ENCODE measurements at places on chromosomes 5 and 9.
A peak's percentile ranks its signal among the peaks of the same experiment; 100 is the strongest.

DNA sequence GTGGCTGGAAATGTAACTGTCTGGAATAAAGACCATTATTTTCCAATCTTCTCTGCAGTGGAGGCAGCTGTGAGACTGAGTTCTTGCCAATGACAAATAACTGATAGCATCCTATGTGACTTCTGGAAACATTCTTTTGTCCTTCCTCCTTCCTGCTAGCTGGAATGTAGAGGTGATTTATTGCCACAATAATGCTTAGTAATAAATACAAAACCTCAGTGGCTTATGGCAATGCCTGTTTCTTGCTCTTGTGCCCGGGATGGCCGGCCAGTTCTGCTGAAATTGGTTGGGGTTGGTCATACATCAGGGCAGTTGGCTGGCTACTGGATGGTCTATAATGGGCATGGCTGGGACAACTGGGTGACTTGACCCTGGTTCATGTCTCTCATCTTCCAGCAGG lies 12.2 kb upstream of the TEX48 start:
- peak; percentile 82 for DNase-seq

GRCh38 chr9:2567922-2568321 lies 53.7 kb upstream of the VLDLR start:
- DNase-seq = no peak

DNA sequence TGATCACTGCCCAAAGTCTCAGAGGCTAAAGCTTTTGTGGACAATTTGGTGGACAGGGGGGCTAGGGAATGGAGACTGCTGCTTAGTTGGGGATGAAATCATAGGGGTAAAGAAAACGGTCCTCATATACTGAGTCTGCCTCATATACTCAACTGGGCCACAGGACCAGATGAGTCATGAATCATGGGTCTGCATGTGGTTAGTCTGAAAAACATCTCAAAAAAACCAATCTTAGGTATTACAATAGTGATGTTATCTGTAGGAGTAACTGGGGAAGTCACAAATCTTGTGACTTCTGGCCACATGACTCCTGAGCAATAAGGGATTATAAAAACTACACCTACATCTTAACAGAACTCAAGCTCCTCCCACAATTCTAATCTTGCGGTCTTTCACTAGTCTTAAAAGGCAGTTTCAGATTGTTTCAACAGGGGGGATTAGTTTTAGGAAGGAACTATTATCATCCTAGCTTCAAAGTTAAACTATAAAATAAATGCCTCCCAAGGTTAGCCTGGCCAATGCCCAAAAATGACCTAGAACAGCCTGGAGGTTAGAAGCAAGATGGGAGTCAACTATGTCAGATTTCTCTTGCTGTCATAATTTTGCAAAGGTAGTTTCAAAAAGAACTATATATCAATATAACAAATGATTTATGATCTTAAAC lies 17.5 kb downstream of the TMEM161B start:
- DNase-seq = no peak

DNA sequence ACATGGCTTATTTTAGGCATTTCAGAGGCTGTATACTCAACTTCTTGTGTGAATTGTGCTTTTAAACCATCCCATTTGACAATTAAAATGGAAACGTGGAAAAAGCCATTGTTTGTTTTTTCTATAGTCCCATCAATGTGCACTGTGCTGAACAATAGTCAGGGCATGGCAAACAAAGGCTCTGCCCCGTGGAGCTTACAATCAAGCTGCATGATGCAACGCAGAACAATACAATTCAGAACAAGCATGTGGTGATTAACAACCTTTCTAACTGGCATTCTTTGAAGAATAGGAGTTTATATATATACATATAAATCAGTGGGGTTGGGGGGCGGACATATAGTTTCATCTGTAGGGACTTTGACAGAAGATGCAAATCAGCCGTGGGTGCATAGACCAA lies 2125.4 kb upstream of the WWC1 start:
- no peak for DNase-seq

GRCh38 chr5:67253911-67254310 lies 57.3 kb upstream of the CD180 start:
- no peak for DNase-seq

Measured in fibroblast of skin of right quadriceps (primary cell).